KBM-7 (cell line): ENCODE measurements at places on chromosomes 11 and 22.

DNA sequence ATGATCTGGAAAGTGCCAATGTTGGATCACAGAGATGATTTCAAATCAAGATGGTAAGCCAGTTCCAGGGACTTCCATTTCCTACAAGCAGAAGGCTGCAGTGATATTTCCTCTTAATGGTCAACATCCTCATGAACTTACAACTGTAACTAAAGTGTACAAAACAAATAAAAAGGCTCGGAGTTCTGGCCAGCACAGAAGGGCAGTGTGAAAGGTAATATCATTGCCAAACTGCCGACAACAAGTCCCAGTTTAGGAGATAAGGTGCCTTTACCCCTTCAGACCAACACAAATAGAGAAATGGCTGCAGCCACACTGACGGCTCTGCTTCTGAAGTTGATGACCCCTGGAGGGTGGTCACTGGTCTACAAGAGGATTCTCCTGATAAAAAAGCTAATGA lies 91.1 kb downstream of the ETS1 start:
- no peak for DNase-seq

- peak; percentile 76 for DNase-seq
Observed at GRCh38 chr22:45553351-45554039, 50.8 kb downstream of the FBLN1 start.

- DNase-seq: no peak
Observed at GRCh38 chr11:35246745-35247144, 107.8 kb downstream of the CD44 start.

- DNase-seq: peak; percentile 43
Observed at GRCh38 chr11:6925636-6926207, 504 bp upstream of the ZNF215 start.

GRCh38 chr11:8604078-8604723 lies 10.2 kb upstream of the STK33 start:
- peak; percentile 75 for DNase-seq

DNA sequence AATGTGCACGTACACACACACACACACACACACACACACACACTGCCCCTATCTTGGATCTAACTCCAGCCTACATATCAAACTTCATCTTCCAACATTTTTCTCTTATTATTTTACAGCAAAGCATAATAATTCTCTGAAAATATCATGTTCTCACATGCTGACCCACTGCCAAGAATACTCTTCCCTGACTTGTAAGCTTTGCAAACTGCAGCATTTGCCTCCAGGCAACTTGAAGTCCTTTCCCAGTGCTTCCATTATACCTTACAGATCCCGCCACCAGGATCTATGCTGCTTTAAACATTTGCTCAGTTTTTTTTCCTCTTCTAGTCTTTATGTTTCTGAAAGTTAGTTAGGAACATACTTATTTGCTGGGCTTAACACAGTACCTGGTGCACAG lies 483.3 kb upstream of the ARHGAP42 start:
- no peak for DNase-seq

DNA sequence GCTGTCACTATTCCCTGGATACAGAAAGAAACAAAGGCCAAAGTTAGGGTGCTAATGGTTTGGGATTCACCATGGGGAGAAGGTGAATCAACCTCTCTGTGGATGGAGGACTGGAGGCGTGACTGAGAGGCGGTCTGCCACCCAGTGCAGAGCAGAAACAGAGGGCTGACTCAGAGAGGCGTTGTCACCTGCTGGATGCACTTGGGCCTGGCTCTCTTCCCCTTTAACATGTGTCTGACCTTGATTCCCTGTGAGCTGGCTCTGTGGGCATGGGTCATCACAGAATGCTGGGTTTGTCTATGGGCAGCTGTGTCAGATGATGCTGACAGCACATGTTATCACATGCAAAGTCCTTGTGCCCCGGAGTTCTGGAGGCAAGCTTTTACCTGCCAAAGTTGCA lies 75.9 kb downstream of the LDLRAD3 start:
- DNase-seq: no peak

DNA sequence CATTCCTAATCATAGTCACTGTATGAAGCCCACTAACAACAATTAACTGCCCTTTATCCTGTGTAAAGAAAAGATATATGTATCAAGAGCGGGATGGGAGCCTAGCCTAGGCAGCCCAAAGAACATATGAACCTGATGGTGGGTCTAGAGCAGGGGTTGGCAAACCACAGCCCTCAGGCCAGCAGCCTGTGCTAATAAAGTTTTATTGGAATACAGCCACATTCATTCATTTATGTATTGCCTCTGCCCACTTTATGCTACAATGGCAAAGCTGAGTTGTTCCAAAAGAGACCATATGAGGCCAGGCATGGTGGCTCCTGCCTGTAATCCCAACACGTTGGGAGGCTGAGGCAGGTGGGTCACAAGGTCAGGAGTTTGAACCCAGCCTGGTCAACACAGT lies 13.5 kb downstream of the PRR14L start:
- DNase-seq: no peak

GRCh38 chr11:110130642-110131238 lies 37.5 kb downstream of the ZC3H12C start:
- no peak for DNase-seq

GRCh38 chr11:76740772-76741171 lies 42.4 kb upstream of the TSKU start:
- DNase-seq: no peak

DNA sequence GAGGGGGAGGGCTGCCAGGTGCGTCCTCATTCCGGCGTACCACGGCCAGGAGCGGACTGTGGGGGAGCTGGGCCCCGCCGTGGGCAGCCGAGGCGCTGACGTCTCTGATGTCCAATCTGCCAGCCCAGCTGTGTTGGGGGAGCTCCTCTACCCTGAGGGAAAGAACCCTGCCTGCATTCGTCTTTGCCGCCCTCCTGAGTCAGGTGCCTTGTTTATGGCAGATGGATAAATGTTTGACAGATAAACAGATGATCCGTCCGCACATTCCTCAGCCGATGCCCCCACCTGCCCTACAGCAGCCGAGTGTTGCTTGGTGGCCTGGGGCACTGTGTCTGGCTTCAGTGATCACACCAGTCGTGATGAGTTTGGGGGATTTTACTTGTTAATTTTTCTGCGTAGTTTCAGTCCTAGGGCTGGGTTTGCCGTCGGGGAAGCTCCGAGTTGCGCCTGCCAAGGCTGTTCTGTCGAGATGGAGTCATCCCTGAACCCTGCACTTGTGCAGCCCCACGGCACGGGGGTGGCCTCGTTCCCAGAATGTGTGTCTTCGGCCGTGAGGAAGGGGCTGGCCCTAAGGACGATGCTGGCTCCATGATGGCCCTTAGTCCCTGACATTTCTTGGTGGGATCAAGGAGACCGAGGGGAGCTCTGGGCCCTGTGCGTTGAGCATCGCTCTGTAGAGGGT lies 1083.9 kb downstream of the BRD1 start:
- DNase-seq: no peak

DNA sequence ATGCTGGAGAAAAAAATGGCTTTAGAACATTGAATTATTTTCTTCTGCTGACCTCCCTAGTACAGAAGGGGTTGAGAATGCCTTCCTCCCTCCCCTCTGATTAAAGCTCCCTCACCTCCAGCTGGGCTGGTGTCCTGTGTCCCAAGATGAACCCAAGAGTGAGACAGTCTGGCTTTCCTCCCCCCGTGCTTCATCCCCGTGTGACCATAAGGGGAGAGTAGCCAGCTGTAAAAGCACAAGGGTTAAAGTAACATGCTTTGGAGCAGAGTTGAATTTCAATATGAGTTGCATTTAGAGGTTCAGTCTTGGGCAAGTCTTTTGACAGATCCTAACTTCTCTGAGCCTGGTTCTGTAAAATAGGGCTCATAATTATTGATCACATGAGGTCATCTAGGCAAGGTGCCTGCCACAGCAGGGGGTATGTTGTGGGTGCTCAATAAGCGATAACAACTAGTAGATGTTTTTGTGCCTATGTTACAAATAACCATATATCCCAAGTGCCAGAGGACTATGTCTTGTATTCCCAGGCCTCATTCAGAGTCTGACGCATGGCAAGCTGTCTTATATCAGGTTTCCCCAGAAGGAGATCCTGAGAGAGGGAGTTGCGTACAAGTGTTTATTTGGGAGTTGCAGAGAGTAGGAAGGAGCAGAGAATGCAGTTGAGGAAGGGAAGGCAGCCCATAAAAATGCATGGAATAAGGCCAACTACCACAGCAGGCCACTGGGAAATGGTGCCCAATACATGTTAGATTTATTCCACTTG lies 4.1 kb downstream of the PRG2 start:
- DNase-seq: no peak

GRCh38 chr11:94494126-94494680 lies 419 bp downstream of the ANKRD49 start:
- DNase-seq: no peak

DNA sequence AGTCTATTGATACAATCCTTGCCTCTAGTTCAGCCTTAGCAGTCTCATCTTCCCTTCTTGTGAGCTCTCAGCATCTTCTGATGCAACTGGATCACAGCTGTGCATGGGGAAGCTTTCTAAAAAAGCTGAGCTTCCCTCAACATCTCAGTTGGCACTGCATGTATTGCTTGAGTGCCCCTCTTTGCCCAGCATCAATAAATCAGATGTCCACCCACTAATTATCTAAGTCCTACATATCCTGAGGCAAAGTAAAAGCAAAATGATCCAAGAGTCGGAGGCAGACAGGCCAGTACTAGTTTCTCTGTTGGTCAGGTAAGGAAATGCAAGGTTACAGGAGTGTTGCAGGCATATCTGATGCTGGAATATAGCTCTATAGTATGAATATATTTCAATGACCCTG lies 334.5 kb upstream of the NCAM1 start:
- DNase-seq: no peak

GRCh38 chr22:30433773-30434172 lies 8.2 kb downstream of the MTFP1 start:
- no peak for DNase-seq

DNA sequence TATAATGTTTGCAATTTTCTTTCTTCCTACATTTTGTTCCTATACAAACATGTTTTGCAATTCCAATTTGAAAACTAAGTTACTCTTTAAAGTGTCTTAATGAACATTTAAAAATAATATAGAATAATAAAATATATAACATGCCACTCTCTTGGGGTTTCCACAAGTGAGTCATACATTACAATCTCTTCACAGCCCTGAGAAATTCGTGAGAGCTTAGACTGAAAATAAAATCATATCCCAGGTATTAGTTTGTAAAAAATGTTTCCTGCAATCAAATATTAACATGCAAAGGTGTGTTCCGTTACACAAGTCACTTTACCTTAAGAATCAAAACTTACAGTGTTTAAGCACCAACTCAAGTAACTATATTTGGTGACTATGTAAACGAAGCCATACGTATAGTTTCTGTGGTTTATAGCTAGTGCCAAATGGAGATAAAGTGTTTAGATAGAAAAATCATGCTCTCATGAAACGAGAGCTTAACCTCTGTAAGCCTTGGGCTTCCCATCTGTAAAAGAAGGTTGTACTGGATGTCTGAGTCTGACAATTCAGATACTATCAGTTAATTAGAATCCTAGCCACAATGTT lies 253.6 kb upstream of the ANO3 start:
- DNase-seq: no peak

DNA sequence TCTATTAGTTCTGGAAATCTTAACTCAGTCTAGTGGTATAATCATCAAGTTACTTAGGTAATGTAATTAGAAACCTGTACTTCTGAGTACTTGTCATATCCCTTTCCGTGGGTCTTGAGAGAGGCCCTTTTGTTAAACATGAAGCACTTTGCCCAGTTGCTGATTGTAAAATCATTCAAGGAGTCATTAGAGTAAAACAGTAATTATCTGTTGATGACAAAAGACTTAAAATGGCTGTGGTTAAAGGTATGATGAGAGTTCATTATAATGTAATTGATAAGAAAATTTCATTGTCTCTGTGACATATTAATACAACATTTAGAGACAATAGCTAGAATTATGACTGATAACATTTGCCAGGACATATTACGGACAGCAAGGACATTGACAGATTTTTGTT lies 34.3 kb downstream of the PRR5L start:
- DNase-seq: no peak

DNA sequence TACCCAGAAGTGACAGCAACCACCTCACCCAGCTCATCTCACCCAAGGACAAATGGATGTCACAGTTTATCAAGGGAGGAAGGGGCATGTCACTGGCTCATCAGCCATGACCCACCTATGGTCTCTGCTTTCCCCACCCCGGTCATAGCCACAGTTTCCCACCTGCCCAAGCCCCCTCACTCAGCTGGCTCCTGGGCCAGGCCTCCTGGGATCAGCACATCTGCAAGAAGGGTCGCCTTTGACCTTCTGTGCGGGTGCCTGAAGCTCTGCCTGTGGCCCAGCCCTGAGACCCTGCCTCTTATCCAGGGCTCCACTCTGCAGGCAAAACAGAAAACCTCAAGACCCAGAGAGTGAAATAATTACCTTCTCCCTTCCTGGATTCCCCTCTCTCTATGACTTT lies 236.4 kb downstream of the BUD13 start:
- DNase-seq: no peak

- no peak for DNase-seq
Observed at GRCh38 chr11:613369-613968, 2.3 kb downstream of the IRF7 start.

DNA sequence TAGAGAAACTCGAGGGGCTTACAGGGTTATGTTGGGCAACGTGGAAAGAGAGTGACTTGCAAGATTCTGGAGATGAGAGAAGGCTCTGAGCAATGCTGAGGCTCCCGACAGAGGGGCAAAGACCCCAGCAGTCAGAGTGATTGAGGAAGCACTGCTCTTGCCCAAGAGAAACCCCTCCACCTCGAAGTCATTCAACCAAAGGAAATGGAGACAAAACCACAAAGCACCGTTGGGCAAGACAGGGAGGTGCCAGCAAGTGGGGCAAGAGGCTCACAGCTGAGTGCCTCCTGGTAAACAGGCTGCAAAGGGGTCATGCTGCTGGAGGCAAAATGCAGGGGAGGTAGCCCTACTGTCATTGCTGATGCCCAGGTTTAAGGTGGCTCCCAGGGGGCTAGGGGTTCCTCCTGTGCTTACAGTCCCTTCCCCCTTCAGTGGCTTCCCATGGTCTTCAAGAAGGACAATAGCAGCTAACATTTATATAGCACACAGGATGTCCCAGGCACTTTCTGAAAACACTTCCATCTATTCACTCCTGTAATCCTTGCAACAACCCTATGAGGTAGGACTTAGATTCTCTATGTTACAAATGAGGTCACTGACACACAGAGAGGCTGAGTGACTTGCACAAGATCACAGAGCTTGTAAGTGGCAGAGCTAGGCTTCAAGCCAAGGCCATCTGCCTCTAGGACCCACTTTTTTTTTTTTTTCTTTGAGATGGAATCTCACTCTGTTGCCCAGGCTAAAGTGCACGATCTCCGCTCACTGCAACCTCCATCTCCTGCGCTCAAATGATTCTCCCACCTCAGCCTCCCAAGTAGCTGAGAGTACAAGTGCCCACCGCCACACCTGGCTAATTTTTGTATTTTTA lies 18.1 kb upstream of the MYH9 start:
- peak; percentile 96 for DNase-seq

GRCh38 chr11:57197762-57198161 lies 16.0 kb downstream of the LRRC55 start:
- no peak for DNase-seq
